Stimulated activated CD4-positive, alpha-beta T cell treated with anti-CD3 and anti-CD28 coated beads, Interleukin-1b, Interleukin-23, amount 100 ng/mL, for 1 hour (primary cell): ENCODE measurements at places on chromosomes 12 and 14.

DNA sequence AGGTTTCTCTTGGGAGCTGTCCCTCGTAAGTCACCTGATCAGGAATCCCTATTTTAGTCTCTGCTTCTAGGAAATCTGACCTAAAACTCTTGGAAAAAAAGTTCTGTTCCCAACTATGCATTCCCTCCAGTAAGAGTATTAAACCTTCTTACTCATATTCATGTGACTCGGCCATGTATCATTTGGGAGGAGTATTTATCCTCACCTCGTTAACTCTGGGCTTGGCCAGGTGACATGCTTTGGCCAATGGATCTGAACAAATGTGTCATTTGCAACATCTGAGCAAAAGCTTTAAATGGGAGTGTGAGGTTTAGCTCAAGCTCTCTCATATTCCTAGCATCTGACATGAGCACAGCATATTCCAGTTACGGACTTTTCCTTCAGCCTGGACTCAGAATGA, 226.8 kb downstream of the NUAK1 start:
- DNase-seq, result no peak

DNA sequence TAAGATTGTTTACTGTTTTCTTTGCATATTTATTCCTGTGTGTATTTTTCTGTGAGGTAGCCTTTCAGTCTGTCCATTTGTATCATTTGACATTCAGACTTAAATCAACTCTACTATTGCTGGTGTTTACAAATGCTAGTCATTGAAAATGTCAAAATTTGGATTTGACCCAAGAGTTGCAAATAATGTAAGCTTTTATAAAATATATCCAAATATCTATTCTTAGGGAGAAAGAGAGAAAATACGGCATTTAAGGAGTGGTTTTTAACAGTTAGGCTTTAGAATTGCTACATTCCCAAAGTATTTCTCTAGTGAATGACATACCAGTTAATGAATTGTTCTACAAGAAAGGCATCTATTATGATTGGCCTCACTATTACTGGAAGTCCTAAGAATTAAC, 37.9 kb downstream of the FRS2 start:
- DNase-seq, result no peak

GRCh38 chr12:111767362-111768158, 827 bp downstream of the ALDH2 start:
- no peak for DNase-seq

DNA sequence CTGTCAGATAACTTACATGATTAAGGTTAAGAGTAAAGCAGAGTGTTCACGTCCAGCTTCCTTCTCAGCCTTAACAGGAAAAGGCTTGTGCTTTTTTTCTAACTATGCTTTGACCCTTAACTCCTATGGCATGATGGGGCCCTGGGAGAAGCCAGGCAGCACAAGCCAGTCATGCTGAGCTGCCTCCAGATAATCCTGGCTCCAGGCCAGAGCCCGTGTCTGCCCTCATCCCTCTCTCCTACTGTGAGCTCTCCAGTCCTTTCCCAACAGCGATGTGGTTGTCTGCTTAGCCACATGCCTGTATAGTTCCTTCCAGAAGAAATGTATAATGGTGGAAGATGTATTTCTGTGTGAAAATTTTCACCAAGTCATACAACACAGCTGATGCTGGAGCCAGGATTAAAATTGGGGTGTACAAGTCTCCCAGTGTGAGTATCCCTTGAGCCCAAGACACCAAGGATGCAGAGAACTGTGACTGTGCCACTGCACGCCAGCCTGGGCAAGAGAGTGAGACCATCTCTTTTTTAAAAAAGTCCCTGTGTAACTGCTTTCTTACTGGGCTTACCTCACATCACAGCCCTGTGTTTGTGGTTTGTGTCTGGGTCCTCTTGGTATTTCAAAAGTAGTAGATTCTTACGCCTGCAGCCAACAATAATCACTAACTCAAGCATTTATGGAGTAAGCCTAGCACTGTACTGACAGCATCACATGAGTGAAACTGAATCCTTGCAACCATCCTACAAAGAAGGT, 7.9 kb upstream of the ITFG2 start:
- DNase-seq, result no peak

GRCh38 chr14:101233021-101233366, 328.3 kb upstream of the DIO3 start:
- no peak for DNase-seq

DNA sequence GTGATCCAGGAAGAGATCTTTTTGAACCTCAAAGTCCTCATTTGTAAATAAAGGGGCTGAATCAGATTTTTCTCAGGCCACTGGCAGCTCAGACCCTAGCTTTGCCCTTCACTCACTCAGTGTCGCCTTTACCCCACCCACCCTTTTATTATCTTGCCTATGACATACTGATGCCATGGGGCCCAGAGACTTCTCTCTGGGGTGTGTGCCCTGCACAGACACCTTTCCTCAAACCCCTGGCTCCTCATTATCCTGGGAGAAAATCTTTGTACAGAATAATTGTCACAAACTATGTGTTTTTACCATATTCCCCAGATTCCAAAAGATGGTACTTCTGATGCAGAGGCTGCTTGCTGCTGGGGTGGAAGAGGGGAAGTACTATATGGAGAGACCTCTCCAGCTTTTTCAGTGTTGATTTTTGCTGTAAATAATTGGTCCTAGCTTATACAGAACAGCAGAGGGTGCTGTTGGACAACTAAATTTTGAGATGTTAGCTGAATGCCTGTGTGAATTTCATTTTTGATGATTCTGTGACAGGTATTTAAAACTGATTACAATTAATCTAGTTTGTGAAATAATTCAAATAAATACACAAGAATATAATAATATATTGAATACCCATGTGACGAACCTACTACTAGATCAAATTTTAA, 53.9 kb upstream of the DCD start:
- no peak for DNase-seq

GRCh38 chr12:108816652-108817335, 40.6 kb downstream of the SSH1 start:
- DNase-seq, result no peak

- DNase-seq, result no peak
These were observed 3.4 kb downstream of the GDF11 start for GRCh38 chr12:55746174-55746912.

DNA sequence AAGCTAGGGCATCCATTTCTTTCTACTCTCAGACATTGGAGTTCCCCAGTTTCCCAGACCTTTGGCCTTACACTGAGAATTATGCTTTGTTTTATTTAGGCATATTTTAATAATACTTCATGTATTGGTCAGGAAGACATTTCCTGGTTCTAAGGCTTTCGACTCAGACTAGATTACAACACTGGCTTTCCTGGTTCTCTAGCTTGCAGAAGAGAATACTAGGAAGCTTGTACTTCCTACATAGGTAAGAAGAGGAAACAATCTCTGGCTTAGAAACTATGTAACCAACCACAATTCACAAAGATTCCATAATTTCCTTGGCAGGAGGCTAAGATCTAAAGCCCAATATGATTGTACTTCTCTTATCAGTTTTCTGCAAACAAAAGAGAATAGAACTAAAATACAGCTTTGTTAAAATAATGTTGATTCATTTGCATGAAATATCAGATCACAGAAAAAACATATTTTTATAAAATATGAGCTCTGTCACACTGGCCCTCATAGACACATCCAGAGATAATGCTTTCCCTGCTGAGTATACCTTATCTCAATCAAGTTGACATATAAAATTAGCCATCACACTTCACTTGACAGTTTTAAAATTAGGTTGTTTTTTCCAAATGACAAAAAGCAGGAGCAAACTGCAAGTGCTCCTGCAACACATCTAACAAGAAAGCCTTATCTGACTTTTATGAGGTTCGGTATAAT, 30.5 kb downstream of the CLEC2D start:
- no peak for DNase-seq

- no peak for DNase-seq
These were observed 35.3 kb downstream of the MAP1LC3B2 start for GRCh38 chr12:116594325-116595038.

DNA sequence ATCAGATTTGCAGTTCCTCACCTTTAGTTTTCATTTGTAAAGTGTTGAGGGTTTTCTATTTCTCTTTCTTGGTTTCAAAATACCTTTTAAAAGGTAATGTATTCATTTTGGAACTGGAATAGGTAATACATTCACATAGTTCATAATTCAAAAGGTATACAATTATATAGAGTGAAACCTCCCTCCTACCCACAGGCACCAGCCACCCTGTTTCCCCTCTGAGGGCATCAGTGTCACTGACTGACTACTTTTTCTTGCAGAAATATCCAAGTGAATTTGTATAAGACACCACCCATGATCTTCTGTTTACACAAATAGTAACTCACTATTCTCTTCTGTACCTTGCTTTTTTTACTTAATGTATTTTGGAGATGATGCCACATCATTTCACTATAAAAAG, 139.6 kb upstream of the EGLN3 start:
- no peak for DNase-seq
